ENCODE measurements at places on chromosomes 2 and 18.

GRCh38 chr18:74331404-74331803 is 15.8 kb downstream of the C18orf63 start:
- DNase-seq, result no peak

GRCh38 chr2:240965905-240966456 is 32.4 kb upstream of the SNED1 start:
- no peak for DNase-seq

DNA sequence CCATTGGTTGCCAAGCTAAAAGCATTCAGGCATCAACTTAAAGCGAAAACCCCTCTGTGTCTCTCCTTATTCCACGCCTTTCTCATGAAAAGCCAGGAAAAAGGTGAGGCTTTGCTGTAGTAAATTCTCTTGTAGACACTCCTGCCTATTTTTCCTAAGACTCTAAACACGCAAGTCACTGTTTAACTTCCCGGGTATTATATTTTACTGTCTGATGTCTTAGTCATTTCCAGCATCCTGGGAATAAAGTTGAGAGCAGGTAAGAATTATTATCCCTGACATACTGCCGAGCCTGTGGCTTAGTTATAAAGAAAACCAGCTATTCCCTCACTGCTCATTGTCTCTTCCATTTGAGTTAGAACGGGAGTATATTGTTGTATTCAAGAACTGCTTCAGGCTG is 112.4 kb upstream of the GATA6 start:
- DNase-seq, result no peak

GRCh38 chr2:240895656-240896388 is at the start of gene MAB21L4:
MAB21L4 (minus strand) TSS chr2:240896156; CDS start chr2:240895997, 159 bp downstream.
- DNase-seq, result no peak

DNA sequence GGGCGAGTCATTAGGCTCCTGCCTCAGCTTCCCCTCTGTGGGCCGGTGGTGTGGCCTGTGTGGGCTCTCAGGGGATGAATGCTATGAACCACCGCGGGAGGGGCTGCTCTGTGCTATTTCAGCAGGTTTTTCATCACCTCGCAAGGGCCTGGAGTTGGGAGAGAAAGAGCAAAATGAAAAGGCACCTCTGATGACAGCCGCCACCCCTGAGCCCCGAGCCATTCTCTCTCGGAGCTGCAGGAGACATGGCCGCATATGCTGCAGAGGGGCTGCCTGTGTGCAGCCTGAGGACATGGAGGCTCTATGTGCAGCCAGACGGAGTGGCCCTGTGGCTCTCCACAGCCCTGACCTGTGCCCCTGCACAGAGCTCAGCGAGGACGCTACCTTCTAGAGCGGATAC is 96.2 kb upstream of the CTDP1 start:
- DNase-seq, result no peak

DNA sequence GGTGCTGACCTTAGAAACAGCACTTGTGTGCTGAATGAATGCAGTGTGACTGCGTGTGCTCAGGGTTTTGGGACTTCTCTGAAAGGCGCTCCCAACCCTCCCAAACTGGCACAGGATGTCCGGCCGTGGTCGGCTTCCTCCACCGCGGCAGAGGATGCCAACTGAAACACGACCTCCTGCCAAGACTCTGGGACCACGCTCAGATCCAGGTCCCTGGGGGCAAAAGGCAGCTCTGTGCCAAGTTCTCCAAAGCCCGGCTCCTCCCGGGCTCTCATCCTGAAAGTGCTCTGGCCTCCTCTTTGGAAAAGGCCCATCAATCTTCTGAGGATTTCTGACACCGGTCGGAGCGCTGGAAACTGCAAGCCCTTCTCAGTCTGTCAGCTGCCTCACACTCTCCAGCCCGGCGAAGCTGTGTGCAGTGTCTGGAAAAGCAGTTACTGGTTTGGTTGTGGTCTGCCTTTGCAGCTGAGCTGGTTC is 32.3 kb upstream of the ZBTB7C start:
- DNase-seq, result no peak

DNA sequence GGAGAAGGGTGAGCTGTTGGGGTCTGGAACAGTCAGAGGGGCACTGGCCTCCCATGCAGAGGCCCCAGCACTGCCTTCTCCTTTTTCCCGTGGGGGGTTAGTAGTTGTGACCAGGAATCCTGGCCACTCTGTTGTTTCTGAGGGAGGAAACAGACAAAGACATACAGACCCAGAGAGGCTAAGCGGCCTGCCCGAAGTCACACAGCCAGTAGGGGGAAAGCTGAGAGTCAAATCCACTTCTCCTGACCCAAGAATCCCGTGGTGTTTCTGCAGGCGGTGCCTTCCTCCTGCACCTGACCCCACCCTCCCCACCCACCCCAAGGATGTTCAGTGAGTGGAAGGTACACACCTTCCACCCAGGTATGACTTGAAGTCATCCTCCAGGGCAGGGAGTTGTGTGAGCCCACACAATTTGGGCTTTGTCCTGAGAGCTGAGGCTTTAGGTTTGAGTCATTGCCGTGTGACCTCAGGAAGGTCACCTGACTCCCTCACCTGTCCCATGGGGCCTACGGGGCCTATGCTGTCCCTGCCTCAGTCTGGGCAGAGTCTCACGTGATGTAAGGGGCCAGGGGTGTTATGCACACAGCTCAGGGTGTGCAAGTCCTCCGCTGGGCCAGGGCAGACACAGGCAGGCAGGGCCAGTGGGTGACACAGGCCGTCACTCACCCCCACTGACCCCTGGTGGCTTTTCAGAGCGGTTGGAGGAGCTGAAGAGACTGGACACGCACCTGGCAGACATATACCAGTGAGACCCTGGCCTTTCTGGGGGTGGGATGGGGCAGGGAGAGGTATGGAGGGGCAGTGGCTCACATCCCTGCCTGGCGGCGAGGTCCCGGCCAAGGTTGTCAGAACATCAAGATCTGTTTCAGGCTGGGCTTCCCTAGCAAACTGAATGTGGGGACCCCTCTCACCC is 5.0 kb downstream of the NT5DC4 start:
- DNase-seq, result no peak

DNA sequence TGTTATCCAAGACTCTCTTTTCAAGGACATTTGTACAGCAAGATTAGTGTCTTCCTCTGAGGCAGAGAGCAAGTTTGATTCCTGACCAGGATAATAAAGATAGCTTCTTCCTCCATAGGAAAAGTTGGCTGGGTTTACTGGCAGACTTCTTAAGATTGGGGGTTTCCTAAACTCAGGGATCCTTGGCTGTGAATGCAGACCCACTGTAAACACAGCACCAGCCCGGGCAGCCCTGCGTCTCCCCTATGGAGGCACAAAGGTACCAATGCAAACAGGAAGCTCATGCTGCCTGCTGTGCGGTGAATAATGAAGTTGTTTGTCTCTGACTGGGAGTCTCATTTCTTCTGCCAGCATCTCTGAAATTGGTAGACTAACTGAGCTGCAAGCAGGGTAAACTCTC is 96.2 kb upstream of the ARHGAP28 start:
- no peak for DNase-seq

DNA sequence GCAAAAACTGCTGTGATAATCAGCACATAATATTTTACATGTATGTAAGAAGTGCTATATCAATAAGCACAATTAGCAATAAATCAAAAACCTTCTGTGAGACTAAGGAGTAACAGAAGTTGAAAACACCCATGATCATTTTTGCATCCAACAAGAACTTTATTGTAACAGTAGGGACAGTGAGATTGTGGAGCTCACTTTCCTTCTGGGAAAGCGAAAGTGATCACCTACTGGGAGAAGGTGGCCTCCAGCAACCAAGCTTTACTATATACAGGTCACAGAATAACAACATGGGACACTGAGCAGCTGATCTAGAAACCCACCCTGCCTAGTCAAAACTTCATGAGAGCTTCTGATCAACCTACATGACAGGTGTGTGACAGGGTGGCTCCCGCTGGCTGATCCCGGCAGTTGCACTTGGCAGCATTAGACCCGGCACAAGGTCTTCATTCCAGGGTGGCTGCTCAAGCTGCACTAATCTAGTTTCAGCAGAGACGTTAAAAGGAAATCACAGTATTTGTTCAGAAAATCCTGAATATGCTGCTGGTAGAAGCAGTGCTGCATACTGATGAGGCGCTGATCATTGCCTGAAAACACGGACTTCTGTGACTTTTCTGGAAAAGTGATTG is 63.5 kb upstream of the ARL5A start:
- no peak for DNase-seq

GRCh38 chr18:45755934-45756333 is 32.0 kb downstream of the SLC14A1 start:
- DNase-seq, result no peak

DNA sequence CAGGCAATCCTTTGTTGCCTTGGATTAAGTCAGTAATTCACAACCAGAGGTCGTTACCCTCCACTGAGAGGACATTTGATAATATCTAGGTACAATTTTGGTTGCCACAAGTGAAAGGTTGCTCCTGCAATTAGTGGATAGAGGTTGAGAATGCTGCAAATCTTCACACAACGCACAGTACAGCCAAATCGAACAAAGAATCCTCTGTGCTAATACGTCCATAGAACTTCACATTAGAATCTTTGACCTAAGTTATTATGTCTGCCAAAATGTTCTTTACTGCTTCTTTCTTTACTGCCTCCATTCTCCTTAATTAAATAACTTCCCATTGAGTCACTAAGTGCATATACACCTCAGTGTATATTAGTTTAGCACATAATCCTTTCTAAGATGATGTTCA is 879.5 kb downstream of the TRIB2 start:
- no peak for DNase-seq

DNA sequence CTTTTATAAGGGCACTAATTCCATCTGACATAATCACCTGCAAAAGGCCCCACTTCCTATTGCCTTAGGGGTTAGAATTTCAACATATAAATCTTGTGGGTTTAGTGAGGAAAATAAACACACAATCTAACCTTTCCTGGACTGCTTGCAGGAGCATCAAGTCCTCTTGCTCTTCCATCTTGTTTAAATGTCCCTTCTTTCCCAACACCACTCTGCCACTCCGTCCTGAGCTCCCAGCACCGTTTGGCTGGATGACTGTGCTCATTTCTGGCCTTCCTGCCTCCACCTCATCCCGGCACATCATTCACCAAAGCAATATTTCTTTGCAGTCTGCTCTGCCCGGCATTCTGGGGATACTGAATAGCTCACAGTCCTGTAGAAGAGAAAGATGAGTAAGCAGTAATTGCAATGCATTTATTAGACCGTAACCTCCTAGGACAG is 247.8 kb downstream of the BCL2 start:
- no peak for DNase-seq

DNA sequence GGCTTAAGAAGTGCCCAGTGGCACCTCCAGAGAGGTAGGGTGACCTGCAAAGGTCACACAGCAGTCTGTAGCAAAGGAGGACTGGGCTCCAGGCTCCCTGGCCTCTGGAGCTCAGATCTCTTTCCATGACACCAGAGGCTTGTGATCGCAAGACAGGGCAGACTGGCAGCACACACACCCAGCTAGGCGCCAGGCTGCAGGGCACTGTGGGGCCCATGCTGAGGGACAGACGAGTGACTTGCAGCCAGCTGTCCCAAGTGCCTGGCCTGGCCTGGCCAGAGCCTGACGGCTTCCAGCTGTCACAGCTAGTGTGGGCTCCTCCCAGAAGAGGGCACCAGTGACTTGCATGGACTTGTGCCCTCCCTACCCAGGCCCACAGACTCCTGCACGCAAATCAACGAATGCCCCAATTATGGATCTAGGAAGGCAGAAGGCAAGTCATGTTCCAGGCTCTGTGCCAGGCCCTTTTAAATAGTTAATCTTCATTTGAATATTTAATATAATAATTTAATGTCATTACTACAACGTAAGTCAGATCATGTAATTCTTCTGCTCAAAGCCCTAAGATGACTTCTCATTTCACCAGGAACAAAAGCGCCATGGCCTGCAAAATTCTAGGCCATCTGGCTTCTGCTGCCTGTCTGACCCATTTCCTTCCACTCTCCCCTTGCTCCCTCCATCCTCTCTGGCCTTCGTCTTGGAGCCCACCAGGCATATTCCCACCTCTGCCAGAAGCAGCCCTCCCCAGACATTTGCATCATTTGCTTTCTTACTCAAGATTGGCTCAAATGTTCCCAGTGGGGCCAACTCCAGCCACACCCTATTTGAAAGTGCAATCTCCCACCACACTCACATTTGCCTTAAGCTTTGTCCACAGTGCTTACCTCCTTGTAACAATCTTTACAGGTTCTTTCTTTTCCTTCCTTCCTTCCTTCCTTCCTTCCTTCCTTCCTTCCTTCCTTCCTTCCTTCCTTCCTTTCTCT is 3.7 kb upstream of the SPEG start:
- no peak for DNase-seq

GRCh38 chr18:78612801-78613200 is 366.8 kb upstream of the SALL3 start:
- no peak for DNase-seq

DNA sequence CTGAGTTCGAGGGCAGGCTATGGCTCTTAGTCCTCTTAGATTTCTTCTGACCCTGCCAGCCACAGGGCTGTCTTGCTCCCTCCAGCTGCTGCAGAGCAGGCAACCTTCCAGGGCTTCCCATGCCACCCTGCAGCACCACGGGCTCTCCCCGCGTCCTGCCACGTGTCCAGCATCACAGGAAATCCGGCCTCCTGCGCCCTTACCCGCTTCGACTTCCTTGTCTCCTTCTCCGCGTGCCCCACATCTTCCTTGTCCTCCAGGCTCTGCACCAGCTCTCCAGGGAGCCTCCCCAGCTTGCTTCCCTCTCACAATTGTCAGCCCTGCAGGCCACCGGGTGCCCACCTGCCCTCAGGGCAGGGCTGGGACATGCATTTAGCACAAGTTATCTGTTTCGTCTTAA is 253.5 kb downstream of the DCDC2C start:
- no peak for DNase-seq

- peak; percentile 42 for DNase-seq
Measured at GRCh38 chr2:19868701-19869580, 32.8 kb downstream of the TTC32 start.

GRCh38 chr2:48946449-48947048 is 191.0 kb upstream of the LHCGR start:
- no peak for DNase-seq

DNA sequence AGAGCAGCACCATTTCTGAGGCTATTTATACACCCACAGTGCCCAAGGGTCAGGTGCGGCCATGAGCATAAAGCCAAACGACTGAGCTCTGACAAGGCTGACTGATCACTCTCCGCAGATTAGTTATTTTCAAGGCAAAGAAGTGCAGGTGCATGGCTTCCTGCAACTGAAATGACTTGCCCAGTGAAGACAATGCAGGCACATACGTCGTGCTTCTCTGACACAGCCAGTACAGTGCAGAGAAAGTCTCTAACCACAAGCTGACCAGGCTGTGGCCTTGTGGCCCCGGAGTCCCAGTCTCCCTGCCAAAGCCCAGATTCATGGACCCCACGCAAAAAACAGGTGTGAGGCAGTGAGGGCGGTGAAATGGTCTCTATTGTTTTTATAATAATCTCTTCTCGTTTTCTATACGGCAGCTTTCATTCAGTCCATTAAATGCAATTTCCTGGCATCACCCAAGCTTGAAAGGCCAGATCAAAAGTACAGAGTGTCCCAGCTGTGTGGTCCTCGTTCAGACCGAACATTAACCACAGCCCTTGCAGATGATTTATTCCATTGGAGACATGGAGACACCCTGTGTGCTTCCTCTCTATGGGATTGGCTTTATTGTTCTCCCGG is 447.0 kb upstream of the ID2 start:
- no peak for DNase-seq

DNA sequence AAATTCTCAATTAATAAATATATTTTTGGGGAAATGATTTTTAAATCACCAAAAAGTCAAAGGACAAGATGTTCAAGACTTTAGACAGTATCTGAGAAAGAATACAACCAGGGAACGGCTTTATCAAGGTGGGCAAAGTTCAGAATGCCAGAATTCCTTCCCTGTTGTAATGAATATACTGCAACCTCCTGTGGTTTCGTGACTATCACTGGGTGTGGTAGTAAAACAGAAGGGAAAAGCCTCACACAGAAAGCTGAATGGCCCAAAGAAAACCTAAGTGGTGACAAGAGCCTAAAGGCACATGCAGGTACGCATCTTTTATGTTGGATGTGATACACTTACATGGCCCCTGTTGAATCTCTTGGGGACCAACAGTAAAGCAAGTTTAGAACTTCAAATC is 37.1 kb downstream of the MBD2 start:
- DNase-seq, result no peak

Measured in activated T-helper 1 cell treated with anti-CD3 and anti-CD28 coated beads, Interleukin-2, amount 50 U/mL, for 16 hours (primary cell).